Effector memory CD8-positive, alpha-beta T cell (primary cell): ENCODE measurements at places on chromosomes 12 and 14.

GRCh38 chr12:49138999-49139398, 7.8 kb upstream of the TUBA1B start:
- no peak for DNase-seq

DNA sequence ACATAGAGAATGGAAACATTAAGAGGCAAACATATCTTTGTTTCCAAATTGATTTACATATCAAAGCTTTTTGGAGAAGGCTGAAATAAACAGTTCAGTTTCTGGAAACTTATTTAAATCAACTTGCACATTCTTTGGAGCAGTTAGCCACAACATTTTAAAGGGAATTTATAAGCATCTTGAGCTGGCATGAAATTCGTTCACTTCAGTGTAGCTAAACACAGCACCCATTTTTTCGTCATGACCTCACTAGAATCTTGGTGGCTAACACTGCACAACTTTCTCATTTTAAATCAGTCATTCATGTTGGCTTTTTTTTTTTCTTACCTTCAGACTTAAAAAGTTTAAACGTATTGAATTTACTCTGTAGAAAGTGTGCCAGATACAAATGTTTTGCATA, 1139.9 kb upstream of the FLRT2 start:
- no peak for DNase-seq

- no peak for DNase-seq
Observed at GRCh38 chr12:21940549-21941505, at the start of gene ABCC9. ABCC9 (minus strand) TSS chr12:21941426; CDS start chr12:21936674, 4,752 bp downstream.

DNA sequence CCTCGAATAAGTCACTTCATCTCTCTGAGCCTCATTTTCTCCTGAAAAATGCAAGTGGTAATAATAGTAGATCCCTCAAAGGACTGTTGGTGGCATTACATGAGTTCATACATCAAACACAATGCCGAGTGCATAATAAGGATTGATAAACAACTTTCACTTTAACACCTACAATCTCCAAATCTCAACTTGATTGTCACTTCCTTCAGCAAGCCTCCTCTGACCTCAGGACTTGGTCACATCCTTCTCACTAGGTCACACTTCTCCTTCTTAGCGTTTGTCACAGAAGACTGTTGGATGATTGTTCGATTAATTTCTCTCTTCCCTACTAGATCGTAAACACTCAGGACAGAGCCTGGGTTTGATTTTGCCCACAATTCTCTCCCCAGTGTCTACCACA, 7.9 kb upstream of the PRKAB1 start:
- DNase-seq, result no peak

DNA sequence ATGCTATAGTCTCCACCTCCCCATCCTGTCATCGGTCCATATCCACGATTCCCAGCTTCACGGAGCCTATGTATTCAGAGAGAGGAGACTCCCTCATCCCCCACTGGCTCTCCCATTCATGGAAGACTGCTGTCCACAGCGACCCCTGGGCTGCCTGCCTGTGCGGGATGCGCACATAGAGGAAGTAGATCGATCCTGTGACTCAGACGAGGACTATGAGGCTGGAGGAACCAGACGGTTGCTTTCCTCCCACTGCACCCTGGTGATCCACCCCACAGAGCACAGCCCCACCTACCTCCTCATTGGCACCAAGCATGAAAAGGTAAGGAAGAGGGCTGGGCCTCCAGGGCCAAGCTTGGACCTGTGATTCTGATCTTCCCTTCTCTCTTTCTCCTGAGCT, 24.4 kb downstream of the PIGH start:
- DNase-seq, result no peak

DNA sequence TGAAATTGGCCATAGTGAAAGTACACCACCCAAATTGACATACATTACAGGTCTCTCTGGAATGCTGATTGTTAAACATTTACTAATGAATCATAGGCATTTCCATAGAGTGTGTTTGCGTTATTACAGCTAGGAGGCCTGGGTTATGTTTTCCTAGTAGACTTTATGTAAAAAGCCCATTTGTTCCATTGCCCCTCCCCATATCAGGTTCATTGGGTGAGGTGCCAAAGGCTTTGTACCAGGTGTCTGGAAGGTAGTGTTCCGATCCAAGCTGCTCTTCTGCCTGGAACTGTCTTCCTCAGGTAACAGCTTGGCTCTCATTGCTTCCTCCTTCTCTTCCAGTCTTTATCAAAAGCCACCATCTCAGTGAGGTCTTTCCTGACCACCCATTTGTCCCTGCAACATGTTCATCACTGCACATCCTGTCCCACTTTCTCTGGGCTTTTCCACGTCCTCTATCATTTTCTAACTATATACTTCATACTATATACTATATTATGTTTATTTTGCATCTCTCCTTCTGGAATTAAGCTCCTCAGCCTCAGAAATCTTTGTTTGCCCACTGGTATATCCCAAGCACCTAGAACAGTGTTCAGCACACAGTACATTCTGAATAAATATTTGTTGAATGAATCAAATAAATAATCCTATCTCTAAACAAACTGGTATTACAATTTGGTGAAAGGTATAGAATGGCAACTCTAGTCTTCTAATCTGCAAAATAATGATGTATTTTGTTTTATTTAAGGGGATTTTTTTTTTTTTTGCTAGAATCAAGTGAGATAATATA, 252.3 kb downstream of the KTN1 start:
- DNase-seq, result no peak

DNA sequence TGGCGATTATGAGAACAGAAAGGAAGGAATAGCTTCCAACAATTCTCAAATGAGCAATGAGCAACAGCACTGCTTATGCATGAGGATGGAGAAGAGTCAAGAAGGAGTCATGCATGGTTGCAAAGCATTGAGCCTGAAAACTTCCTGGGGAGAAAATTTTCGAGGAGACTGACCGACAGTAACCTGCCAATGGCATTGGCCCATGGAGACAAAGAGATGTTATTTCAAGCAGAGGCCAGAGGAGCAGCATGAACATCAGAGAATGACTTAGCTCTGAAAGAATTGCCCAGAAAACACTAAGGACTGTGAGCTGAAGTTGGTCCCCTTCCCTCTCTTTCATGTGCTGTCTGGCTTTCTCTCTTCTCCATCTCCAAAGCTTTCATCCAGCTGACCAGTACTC, 343.4 kb downstream of the ADAMTS20 start:
- DNase-seq, result no peak

DNA sequence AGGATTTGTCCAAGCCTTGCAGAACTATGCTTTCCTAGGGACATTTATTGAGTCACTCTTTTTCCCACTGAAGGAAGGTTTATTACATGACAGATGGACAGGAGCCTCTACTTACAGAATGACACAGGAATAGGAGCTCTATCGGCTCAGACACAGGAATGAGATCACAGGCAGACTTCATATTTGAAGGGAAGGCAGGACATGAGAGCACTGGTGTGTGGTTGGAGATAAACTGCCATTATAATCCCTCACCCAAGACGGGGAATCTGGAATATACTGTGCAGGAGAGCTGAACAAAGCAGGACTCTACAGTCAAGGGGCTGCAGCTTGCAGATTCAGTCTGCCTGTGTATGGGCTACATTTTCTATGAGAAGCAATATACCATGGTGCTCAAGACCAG, 26.8 kb upstream of the IL22 start:
- no peak for DNase-seq

DNA sequence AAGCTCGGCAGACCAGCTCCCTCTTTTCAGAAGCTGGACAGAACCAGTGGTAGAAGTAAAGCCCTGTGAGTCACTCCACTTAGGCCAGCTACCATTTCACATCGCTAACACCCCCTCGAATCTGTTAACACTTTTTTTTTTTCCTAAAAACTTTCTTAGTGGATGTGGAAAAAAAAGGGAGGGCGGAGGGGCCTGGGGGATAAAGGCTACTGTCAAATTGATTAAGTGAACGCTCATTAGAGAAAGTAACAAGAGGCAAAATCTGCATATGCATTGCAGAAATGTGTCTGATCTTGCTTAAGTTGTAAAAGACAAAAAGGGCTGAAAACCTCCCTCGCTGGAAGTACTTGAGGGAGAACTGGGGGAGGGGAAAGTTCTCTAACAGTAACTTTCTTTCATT, 86.6 kb upstream of the OTX2 start:
- DNase-seq, result no peak

- no peak for DNase-seq
Observed at GRCh38 chr12:27968972-27969623, 3.4 kb downstream of the PTHLH start.

GRCh38 chr12:98295681-98296080, 219.7 kb upstream of the TMPO start:
- no peak for DNase-seq

- DNase-seq, result no peak
Observed at GRCh38 chr12:77591959-77592743, 238.5 kb upstream of the NAV3 start.

GRCh38 chr12:5134861-5135525, 91.3 kb downstream of the KCNA5 start:
- DNase-seq, result no peak

DNA sequence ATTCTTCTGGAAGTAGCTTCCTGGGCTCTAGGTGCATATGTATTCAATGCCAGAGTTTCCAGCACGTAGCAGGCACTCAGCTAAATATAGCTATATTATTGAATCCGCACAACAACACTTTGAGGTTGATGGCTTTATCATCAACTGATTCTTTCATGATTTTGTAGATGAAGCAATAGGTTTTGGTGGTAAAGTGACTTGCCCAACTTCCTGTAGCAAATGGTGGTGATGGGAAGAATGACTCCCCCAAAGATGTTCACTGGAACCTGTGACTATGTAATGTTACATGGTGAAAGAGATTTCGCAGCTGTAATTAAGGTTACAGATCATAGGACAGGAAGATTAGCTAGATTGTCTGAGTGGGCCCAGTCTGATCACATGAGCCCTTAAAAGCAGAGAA, 3.2 kb downstream of the TDRD9 start:
- no peak for DNase-seq

DNA sequence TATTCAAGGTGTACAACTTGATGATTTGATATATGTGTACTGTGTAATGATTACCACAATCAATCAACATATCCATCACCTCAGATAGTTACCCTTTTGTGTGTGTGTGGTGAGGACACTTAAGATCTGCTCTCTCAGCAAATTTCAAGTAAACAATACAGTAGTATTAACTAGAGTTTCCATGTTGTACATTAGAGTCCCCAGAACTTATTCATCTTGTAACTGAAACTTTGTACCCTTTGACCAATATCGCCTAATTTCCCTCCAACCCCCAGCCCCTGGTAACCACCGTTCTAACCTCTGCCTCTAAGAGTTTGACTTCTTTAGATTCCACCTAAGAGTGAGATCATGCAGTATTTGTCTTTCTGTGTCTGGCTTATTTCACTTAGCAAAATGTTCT, 12.1 kb downstream of the ADCK1 start:
- DNase-seq, result no peak

DNA sequence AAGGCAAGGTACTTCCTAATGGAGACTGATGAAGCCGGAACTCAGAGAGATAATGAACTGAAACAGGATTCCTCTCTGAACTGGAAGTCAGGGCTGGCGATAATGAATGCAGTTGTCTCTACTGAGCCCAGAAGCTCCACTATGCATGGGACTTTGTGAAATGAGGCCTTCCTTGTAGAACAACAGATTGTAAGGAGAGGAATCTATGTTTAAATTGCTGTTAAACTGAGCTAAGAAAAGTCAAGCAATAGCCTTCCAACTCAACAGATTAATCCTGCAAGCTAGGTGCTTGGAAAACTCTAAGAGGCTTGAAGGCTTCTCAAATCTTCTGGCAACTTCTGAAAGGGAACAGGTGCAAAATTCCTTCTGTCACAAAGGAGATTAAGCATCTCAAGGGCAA, 119.5 kb upstream of the ARHGAP5 start:
- no peak for DNase-seq

DNA sequence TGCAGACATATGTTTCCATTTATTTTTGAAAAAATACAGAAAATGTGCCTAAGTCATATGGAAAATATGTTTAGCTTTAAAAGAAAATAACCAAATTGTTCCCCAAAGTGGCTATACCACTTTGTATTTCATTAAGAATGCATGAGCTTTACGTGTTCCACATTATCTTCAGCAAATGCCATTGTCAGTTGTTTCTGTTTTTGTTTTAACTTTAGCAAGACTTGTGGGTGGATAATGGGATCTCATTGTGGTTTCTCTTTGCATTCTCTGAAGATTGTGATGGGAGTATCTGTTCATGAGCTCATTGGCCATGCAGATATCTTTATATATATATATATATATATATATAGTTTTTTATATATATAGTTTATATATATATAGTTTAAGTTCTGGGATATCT, 181.5 kb downstream of the CCER1 start:
- no peak for DNase-seq

DNA sequence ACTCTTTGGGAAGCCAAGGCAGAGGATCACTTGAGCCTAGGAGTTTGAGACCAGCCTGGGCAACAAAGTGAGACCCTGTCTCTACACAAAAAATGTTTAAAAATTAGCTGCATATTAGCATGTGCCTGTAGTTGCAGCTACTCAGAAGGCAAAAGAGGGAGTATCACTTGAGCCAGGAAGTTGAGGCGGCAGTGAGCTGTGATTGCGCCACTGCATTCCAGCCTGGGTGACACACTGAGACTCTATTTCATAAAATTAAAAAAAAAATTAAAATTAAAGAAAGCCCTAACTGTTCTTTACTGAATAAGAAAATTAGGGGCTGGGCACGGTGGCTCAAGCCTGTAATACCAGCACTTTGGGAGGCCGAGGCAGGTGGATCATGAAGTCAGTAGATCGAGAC, 27.0 kb downstream of the SENP1 start:
- DNase-seq, result no peak

DNA sequence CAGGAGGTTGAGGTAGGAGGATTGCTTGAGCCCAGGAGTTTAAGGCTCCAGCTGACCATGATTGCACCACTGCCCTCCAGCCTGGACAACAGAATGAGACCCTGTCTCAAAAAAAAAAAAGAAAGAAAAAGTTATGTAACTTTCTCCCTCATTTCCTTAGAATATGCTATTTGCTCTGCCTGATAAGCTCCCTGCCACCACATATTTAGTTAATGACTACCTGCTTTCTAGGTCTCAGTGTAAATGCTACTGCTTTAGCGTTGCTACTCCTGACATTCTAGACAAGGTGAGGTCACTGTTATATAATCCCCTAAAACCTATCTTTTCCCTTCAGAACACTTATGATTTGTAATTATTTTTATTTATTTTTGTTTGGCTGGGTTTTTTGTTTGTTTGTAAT, 86.3 kb upstream of the AMN1 start:
- DNase-seq, result no peak

- DNase-seq, result no peak
Observed at GRCh38 chr12:111359231-111359913, 9.5 kb downstream of the PHETA1 start.

DNA sequence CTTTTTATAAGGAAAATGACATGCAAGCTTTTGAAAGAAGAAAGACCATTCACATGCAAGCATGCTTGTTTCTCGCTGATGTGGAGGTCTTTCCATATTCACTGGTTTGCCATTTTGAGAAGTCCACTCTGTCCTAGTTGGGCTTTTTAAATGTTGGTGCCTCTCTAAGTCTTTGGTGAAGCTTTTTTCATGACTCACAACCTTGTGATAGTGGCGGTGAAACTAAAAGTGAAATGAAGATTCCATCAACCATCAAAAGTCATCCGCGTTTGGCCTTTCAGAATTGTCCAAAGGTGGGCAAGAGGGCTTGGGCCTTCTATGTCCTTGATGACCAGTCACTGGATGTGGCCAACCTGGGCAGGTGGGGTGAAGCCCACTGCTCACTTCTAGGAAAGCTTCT, 4.3 kb downstream of the LRRC74A start:
- no peak for DNase-seq
